ENCODE measurements at places on chromosomes 6 and 20.

DNA sequence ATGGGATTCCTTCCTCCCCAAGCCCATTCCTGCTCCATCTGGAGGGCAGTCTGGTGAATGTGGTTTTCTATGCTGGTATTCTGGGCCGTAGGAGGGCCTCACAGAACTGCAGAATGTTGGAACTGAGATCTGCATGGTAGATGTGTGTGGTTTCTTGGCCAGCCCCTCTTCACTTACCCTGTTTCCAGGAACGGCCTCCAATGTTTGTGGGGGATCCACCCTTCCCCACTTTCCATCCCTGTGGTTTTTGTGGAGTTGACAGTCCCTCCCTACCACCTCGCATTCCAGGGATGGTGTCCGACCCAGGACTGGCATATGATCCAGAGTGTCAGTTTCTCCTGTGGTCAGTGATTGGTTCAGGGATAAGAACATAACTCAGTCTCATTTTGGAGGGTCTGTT lies 26.7 kb upstream of the TMEM14A start:
- DNase-seq = no peak

GRCh38 chr6:43491750-43492661 lies 14.6 kb downstream of the TJAP1 start:
- DNase-seq = no peak

GRCh38 chr6:111406200-111406721 lies 76.8 kb downstream of the REV3L start:
- peak; percentile 62 for DNase-seq

- no peak for DNase-seq
Measured at GRCh38 chr6:130995783-130996447, 67.1 kb downstream of the EPB41L2 start.

DNA sequence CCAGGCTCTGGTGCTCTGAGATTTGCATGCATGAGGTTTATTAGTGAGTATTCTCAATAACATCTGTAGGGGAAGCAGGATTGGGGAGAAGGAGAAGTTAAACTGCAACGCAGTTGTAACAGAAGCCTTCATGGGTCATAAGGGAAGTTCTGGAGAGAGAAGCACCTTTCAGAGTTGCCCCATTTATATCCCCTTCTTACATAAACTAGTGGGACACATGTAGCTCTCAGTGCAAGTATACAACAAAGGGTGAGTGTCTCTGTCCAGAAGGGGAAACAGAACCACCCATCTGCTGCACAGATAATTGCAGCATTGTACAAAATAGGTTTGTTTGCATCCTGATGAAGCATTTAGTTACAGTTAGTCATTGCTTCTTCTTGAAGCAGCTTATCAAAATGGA lies 4.3 kb upstream of the ADGB start:
- DNase-seq = no peak

DNA sequence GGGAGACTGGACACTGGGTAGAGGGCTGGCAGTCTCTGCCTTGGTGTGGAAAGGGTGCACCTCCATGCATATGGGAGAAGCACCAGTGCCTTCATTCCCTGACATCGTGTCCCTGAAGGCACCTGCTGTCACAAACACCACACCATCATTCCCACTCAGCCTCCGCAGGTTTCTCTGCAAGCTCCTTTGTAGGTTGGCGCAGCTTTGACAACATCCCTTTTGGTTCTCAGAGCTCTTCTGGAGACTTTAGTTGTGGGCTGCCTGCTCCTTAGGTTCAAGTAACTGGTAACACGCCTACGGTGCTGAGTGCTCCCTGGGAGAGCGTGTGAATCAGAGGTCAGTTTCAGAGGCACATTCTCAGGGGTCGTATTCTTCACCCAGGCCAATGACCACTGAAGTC lies 50.2 kb upstream of the TULP4 start:
- no peak for DNase-seq

DNA sequence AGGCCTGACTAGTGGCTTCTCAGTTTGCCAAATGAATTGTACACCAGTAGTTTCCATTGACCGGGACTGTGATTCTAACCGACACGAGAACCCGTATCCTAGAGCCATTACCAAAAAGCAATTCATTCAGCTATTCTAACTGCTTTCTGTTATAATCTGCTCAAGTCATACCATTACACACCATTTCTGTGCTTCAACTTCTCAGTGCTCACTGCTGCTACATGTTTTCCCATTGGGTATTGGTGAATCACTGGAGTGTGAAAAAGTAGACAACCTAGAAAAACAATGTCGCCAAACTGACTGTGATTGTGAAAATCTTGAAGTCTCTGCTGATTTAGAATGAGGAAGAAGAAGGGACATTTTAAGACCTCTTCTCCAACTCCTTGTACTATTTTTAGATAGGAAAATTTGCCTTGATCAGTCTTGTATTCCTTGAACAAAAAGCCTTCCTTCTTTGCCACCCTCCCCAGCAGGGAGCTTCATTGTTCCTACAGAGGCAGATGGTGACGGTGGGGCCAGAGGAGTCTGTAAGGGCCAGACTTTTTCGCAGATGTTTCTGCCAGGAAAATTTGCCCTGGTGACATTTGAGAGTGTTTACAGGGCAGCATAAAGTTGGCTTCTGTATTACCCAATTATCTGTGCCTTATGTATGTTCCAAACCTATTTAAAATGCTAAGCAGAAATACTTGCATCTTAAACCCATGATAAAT lies 31.7 kb upstream of the MAP3K4 start:
- DNase-seq = no peak

GRCh38 chr6:124963831-124964763 lies 1.9 kb downstream of the RNF217 start:
- DNase-seq = no peak

Measured in CD4-positive, alpha-beta T cell treated with Interferon alpha-2 for 1 hour (primary cell).